Natural killer cell (primary cell): ENCODE measurements at places on chromosomes 3 and 15.

DNA sequence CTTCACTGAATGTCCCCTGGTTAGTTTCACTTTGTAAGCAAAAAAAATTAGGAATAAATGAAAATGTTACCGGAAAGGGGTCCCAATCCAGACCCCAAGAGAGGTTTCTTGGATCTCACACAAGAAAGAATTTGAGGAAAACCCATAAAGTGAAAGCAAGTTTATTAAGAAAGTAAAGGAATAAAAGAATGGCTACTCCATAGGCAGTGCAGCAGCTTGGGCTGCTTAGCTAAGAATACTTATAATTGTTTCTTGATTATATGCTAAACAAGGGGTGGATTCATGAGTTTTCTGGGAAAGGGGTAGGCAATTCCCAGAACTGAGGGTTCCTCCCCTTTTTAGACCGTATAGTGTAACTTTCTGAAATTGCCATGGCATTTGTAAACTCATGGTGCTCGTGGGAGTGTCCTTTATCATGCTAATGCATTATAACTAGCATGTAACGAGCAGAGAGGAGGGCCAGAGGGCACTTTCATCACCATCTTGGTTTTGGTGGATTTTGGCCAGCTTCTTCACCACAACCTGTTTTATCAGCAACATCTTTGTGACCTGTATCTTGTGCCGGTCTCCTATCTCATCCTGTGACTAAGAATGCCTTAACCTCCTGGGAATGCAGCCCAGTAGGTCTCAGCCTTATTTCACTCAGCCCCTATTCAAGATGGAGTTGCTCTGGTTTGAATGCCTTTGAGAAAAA lies 41.0 kb upstream of the CMSS1 start:
- DNase-seq: no peak

DNA sequence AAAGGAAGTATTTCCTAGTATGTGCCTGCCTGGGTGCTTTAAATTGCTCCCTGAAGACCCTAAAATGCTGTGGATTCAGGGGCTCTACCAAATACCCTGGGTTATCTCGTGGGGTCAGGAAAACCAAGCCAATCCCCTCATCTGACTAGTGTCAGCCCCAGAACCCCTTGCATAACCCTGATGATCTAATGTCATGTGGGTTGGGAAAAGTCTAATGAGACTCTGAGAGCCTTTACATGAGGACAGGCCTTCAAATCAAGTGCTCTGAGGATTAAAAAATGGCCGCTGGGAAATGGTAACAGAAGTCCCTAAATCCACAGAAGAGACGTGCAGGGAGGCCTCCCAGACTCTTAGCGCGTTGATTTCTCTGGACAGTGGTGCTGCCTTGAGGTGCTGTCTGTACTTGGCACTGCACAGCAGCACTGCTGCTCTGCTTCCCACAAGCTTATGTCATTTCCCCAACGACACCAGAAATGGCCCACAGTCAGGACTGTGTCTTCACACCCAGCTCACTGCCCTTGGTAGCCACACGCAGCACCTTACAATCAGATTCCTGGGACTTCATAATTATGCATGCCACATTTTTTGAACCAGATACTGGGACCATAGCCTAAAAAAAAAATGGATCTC lies 16.6 kb downstream of the EIF4E3 start:
- DNase-seq: no peak

DNA sequence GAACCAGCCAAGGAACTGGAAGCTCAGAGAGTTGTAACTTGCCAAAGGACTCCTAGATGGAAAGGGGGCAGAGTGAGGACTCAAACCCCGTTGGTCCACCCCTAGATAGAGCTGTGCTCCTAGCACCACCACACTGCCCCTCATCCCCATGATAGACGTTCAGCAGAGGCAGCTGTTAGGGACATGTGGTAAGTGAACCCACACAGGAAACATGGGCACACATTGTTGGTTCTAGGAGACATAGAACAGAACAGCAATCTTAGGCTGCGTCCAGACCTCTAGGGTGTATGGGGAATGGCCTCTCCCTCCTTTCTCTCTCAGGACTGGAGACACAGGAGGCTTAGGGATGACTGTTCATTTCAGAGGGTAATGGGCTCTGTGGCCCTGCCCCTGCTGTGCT lies 102.7 kb downstream of the ANP32A start:
- no peak for DNase-seq

- DNase-seq: no peak
Observed at GRCh38 chr3:126310816-126311215, 46.4 kb downstream of the KLF15 start.

- peak; percentile 15 for DNase-seq
Observed at GRCh38 chr15:39411102-39411989, 169.5 kb upstream of the THBS1 start.

GRCh38 chr15:62075595-62076277 lies 9.0 kb downstream of the C2CD4A start:
- DNase-seq: no peak

DNA sequence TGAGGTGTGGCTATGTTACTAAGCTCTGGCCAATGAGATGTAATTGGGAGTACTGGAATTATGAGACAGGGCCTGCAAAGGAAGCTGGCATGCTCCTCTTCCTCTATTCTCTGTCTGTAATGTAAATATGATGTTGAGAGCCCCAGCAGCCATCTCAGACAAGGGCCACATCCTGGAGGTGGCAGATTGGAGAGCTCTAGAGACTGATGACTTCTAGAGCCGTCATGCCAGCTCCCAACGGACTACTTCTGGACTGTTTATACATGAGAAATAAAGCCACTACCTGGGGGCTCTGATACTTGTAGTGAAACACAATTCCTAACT lies 19.7 kb downstream of the PLD1 start:
- no peak for DNase-seq

DNA sequence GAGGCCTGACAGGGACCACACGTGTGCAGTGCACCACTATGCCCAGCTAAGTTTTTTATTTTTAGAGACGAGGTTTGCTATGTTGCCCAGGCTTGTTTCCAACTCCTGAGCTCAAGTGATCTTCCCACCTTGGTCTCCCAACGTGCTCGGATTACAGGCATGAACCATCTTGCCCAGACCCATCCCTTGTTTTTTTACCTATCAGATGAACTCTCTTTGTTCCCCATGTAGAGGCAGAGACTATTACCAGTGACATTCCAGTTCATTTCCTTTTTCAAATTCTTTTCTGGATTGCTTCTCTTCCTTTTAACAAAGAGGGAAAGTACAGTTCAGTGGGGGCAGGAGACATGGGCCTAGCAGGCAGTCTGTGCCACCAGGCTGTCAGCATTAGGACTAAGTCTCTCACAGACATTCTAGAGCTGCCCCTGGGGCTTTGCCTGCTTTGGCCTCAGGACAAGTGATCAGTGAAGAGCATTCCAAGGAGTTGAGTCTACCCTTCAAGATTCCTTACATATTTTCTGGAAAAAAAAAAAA lies 103.5 kb upstream of the SLC7A14 start:
- no peak for DNase-seq

- peak; percentile 56 for DNase-seq
Observed at GRCh38 chr3:177145381-177145780, 51.9 kb downstream of the TBL1XR1 start.

DNA sequence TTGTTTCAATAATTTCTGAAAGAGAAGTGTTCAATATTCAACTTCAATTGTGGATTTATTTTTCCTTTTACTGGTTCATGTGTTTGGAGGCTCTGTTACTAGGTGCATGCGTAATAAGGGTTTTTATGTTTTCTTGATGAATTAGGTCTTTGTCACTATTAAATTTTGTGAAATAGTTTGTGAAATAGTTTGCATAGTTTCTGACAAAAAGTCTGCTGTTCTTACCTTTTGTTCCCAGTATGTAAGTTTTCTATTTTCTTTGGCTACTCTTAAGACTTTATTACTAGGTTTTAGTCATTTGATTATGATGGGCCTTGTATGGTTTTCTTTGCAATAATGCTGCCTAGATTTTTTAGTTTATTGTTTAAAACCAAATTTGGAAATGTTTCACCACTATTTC lies 38.0 kb downstream of the MEF2A start:
- no peak for DNase-seq

- DNase-seq: no peak
Observed at GRCh38 chr3:146164071-146164470, 3.1 kb upstream of the PLOD2 start.

DNA sequence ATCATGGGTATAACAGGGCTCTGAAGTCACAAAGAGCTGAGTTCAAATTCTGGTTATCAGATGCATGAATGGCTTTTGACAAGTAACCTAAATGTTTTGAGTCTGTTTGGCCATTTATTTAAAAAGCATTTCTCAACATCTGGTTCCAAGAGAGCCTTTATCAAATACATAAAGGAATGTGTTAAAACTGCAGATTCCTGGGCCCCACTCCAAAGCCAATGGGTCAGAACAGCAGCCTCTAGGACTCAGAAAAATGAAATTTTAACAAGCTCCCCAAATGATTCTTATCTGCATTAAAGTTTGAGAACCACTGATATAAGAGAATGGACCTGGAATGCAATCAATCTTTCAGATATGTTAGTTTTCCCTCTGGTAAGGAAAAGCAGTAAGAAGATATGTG lies 3.4 kb downstream of the B4GALT4 start:
- no peak for DNase-seq

- no peak for DNase-seq
Observed at GRCh38 chr3:42891042-42891441, 14.9 kb upstream of the ZNF662 start.

GRCh38 chr3:159775372-159775961 lies 213.2 kb upstream of the IL12A start:
- no peak for DNase-seq

GRCh38 chr15:56832125-56832524 lies 86.3 kb upstream of the TCF12 start:
- no peak for DNase-seq

DNA sequence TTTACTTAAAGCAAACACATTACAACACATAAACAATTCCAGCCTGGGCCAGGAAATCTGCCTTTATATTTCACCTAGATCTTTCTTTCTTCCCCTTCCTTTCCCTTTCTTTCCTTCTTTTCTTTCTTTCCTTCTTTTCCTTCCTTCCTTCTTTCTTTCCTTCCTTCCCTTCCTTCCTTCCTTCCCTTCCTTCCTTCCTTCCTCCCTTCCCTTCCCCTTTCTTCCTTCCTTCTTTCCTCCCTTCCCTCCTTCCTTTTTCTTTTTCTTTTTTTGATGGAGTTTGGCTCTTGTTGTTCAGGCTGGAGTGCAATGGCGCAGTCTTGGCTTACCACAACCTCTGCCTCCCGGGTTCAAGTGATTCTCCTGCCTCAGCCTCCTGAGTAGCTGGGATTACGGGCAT lies 24.1 kb upstream of the BNIP2 start:
- no peak for DNase-seq

GRCh38 chr15:75531041-75531450 lies 48.1 kb downstream of the PTPN9 start:
- no peak for DNase-seq

GRCh38 chr3:151093905-151094304 lies 8.4 kb downstream of the MED12L start:
- DNase-seq: no peak

DNA sequence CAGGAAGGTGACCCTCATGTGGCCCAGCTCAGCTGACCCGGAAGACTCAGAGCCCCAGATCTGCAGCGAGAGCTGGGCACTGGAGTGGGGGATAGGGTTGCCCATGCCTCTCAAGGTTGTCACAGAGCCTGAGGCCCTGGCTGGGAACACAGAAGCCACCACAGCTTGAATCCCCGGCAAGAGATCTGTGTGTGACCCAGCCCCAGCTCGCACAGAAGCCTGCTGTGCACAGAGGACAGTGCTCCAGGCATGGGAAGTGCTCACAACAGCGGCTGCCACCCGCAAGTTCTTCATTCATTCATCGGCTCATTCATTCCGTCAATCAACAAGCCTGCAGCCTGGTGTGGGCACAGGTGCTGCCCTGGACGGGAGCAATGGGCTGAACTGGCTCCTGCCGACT lies 36.4 kb downstream of the DNAJB8 start:
- DNase-seq: no peak

- no peak for DNase-seq
Observed at GRCh38 chr15:60568914-60569391, 90.0 kb upstream of the ICE2 start.

GRCh38 chr15:65811835-65812234 lies 19.7 kb upstream of the DENND4A start:
- no peak for DNase-seq

GRCh38 chr3:111895071-111895470 lies 36.0 kb downstream of the PHLDB2 start:
- DNase-seq: no peak
